ENCODE measurements at places on chromosomes 11 and 22.

DNA sequence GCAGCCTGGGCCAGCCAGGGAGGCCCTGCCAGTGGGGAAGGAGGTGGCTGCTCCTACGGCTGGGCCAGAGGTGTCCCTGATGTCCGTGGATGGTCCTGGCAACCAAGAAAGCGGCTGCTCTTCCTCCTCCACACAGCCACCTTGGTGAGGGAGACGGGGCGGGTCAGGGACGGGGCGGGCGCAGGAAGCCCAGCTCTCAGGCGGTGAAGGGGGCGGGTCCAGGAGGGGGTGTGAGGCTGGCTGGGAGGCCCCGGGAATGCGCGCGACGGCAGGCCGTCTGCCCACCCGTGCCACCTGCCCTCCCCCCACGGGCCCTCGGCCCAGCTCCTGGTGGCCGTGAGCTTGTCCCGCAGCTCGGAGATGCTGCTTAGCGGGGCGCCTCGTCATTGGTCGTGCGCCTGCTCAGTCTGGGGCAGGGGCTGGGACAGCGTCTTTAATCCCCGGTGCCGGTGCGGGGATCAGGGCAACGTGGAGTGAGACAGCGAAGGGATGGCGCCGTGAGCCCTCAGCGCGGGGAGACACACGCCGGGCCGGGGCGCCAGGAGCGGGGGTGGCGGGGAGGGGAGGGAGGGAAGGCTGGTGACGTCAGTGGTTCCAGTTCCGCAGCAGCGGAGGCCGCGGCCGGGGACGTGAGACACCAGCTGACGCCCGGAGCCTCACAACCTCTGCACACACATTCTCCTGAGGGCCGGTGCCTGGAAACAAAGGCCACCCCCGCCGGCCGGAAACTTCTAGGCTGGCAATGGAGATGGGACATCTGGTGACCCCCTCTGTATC, 6.7 kb upstream of the BRSK2 start:
- peak; percentile 71 for DNase-seq

DNA sequence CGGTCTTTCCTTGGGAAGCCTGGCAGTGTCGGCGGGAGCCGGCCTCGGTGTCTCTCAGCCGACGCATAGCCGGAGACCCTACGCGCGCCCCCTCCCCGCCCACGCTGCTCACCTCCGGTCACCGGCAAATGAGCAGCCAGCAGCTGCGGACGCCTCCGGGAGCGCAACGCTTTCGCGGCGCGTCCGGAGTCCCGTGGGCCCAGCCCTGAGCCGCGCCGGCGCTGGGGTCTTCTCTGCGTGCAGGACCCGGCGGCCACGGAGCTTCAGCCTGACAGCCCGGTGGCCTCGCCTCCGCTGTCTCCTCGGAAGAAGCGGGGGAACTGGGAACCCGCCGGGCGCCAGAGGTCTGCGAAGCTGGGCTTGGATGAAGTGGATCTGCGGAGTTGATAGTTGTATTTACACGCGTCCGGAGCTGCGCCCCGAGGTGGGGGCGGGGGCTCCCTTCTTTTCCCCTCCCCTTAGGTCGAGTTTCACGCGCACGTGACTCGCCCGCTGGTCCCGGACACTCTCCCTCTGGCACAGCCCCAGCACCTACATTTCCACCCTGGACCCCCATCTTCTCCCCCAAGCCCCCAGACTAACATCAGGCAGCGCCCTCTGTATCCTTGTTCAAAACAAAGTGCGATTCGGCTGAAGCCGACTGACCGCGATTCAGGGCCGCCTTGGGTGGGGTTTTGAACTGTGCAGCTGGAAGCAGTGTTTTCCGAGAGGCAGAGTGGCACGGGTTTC, at the start of gene SLC43A1:
TSS of gene SLC43A1 (minus strand) at position 371 of the 729 bp plus-strand sequence. CDS start 1,591 bp downstream, outside the sequence.
- DNase-seq: peak; percentile 37

DNA sequence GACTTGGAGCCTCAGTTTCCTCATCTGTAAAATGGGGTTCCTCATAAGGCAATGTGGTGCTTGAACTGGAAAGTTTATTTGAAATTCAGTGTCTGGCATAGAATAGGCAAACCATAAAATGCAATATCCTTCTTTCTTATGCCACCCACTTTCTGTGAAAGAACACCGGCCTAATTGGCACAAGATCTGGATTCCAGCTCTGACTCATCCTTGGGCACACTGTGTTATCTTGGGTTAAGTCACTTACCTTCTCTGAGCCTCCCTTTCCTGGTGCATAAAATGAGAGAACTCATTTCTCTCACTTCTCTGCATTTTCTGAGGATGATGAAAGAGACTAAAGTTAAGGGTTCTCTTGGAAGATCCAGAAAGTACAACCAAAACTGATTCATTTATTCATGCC, 5.1 kb downstream of the INSC start:
- DNase-seq: no peak

DNA sequence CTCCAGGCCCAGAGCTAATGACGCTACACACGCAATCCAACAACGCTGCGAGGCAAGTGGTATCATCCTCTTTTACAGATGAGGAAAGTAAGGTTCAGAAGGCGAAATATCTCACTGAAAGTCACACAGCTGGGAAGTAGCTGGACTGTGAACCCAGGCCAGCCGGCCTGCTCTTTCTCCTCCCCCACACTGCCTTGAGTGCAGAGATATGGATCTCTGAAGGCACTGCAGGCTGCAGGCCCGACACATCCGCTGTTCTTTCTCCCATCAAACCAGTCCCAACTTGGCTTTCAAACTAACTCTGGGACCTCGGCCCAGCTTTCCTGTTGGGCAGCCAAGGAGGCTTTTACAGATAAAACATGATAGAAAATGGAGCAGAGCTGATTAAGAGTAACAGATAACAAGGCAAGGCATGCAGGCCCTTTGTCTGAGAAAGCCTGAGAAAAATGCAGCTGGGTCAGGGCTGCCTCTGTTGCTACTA, 64.0 kb upstream of the PTPRJ start:
- no peak for DNase-seq

- DNase-seq: no peak
Measured at GRCh38 chr11:868394-868793, 25.7 kb downstream of the TSPAN4 start.

- DNase-seq: no peak
Measured at GRCh38 chr11:69089258-69089657, 40.5 kb downstream of the TPCN2 start.

DNA sequence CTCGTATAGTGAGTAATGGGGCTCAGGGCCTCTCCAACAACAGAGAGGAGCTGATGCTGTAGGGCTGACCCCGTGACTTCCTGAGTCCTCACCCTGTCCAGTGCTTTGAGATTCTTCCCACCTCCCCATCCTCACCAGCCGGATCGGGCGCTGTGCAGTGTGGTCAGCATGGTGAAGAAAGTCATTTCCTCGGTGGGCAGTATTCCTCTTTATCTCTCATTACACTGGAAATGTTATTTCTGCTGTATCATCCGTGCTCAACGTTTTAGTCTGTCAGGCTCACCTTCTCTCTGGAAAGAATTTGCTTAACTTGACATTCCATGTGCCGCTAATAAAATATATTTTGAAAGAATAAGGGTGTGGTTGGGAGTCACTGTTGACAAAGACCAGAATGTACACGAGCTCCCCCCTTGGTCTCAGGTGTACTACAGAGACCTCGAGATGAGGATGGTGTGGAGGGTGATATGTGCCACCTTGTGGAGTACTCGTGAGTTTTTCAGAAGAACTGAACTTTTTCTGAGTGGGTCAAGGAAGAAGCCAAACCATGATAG, 25.7 kb upstream of the SCGB1A1 start:
- DNase-seq: no peak

- no peak for DNase-seq
Measured at GRCh38 chr11:31995525-31996094, 95.3 kb upstream of the RCN1 start.

DNA sequence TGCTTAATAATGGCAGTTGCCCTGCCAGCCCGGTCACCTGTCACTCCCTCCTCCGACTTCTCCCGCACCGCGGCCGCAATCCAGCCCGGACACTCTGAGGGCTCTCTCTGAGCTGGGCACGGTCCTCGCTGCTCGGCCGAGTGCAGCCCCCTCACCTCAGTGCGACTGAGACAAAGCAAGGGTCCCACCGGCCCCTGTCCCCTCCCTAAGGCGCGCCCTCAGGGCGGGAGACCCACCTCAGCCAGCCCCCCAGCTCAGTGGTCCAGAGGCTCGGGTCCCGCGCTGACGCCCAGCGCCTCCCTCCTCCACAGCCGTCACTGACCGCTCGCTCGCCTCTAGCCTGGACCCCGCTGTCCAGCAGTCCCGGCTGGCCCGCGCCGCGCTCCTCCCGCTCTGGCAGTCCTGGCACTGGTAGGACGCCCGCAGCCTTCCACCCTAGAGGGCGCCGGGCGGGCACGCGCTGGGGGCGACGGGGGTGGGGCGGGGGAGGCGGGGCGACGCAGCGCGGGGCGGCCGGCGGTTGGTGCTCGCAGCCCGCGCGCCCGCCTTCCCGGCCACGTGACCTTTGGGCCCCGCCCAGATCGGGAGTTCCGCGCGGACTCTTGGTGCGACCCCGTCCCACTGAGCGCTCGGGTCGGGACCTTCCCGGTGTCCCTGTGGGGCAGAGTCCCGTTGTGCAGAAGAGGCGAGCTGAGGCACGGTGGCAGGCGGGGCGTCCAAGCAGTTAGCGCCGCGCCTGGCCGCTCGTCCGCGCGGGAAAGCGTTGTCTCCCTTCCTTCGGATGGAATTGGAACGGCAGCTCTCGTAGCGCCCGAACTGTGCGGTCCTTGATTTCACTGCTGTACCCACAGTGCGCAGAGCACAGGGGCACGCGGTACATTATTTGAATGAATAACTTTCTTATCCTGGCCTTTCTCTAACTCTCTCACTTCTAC, 7.8 kb upstream of the L3MBTL2 start:
- peak; percentile 65 for DNase-seq

DNA sequence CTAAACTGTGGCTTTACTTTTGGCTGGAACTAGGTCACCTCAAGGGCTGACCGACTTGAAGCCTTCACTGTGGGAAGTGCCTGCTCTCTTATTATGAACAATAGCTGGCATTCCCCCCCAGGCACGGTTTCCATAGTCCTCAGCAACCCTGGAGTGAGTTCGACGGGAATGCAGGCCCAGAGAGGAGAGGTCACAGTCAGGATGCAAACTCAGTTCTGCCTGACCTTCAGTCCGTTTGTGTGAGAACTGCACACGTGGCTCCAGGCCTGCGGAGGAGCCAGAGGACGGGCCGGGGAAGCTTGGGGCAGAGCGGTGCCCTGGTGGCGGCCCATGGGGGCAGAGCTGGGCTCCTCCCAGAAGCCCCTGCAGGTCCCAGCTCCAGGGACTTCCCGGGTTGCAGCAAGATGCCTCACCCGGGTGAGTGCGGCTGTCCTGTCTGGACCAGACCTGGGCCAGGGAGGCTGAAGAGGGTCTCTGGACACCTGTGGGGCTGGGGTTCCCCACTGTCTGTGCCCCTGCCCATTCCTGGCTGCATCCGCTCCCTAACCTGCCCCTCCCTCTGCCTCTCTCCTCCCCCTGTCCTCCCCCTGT, 17.2 kb downstream of the SLC25A18 start:
- no peak for DNase-seq

GRCh38 chr11:126311401-126312291, 7.8 kb downstream of the DCPS start:
- DNase-seq: no peak

GRCh38 chr11:7936615-7937014, 4.9 kb downstream of the OR10A3 start:
- DNase-seq: no peak

DNA sequence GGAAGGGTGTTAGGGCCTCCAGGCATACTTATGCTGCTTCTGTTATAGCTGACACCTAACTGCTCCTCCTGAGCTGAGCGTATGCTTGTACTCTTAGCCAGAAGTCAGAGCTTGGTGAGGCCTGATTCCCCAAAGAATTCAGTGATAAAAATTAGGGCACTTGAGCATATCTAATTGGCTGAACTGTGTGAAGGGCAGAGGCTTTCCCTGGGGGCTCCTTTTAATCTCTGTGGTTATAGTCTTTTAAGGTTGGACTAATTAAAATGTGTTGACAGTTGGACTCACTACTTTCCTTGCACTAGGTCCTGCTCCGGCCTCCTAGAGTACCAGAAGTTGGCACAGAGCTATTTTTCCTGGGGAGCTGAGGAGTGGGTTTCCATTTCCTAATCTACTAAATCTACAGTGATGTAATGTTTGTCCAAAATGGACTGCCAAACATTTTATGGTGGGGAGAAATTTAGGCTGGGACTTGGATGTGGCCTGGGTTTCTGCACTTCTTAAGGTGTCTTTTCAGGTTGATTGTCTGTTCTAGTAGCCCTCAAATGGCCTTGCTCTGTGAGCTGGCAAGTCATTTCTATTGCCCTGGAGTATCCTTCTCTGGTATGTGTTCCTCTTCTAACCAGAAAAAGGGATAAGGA, 18.4 kb downstream of the STIM1 start:
- no peak for DNase-seq

DNA sequence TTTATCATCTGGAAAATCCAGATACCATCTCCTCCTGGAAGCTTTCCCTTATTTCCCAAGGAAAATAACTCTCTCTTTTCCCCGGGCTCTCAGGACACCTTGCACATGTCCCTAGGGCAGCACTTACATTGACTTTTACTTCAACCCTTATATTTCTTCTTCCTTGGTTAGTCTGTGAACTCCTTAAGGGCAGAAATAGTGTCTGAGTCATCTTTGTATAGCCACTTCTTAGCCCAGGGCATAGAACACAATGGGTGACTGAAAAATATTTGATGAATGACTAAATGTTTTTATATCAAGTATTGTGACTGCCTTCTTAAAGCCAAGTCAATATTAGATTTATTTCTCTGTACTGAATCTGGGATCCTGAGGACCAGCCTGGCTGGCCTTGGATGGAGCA, 45.4 kb upstream of the MYOD1 start:
- DNase-seq: no peak

GRCh38 chr11:89421718-89422117, 69.5 kb downstream of the NOX4 start:
- DNase-seq: no peak

Data from kidney capillary endothelial cell (primary cell).